ENCODE measurements at places on chromosomes 2 and 18. TPM values are rescaled to one million over a fixed set of nuclear protein-coding genes. Genes with fewer than 3 reads are reported as not detected.

The BBS5 gene
- total RNA-seq: 4.9 TPM

The SLC9A2 gene
- total RNA-seq: 2.7 TPM

The GPATCH11 gene
- total RNA-seq: 7.4 TPM

The POTEJ gene
- 0.04 TPM for total RNA-seq

GRCh38 chr2:63865159-63865799 is 23.6 kb downstream of the UGP2 start:
- H3K4me3 ChIP-seq: no peak overlapping the region
- no peaks in the 10 kb centered on the region for H3K27me3 ChIP-seq
- no peak for DNase-seq
- H3K27ac ChIP-seq: no peak overlapping the region
- no peaks in the 10 kb centered on the region for H3K4me1 ChIP-seq

- no peak overlapping the region for H3K4me3 ChIP-seq
- no peaks in the 10 kb centered on the region for H3K36me3 ChIP-seq
- H3K27ac ChIP-seq: no peak overlapping the region
- H3K27me3 ChIP-seq: no peaks in the 10 kb centered on the region
These were observed 677.7 kb upstream of the NXPH2 start for GRCh38 chr2:139457873-139458272.

- H3K4me1 ChIP-seq: peaks cover 3% of the 10 kb centered on the region
- H3K27ac ChIP-seq: no peak overlapping the region
- peaks cover 49% of the 10 kb centered on the region for H3K36me3 ChIP-seq
- H3K27me3 ChIP-seq: no peaks in the 10 kb centered on the region
- no peak for DNase-seq
- H3K4me3 ChIP-seq: no peak overlapping the region
These were observed 19.2 kb downstream of the CTDP1 start for GRCh38 chr18:79698668-79699335.

DNA sequence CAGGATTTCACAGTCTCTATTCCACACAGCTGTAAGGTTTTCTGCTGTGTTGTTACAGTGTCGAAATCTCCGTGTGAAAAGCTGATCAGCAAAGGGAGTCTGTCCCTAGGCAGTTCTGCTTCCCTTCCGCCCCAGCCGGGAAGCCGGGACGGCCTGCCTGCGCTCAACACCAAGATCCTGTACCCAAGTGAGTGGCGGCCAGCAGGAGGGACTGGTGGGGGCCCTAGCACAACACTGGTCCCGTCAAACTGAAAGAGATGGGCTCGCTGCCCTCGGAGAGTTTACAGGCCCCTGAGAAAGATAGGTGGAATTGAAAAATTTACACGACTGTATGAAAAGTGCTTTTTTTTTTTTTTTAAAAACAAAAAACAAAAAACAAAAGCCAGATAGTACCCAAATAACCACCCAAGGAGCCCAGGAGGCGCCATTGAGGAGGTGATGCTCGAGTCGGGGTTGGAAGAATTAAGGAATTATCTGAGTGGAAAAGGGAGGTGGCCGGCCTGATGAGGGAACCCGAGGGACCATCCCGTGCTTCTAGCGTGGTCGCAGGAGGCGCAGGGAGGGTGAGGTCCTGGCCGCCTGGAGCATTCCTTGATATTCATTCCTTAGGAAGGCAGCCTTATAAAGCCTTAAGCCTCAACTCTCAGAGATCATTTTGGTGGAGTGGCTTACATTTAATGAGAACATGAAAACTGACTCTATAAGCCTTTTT is 96.7 kb downstream of the DGKD start:
- H3K4me3 ChIP-seq: no peak overlapping the region
- no peaks in the 10 kb centered on the region for H3K27me3 ChIP-seq
- peaks cover 92% of the 10 kb centered on the region for H3K36me3 ChIP-seq

Data from muscle of leg (tissue), 16 donors.